Body of pancreas (tissue), 4 donors: ENCODE measurements at places on chromosomes 5 and 9. TPM values are rescaled to one million over a fixed set of nuclear protein-coding genes. Genes with fewer than 3 reads are reported as not detected.
A peak's percentile ranks its signal among the peaks of the same experiment; 100 is the strongest.

DNA sequence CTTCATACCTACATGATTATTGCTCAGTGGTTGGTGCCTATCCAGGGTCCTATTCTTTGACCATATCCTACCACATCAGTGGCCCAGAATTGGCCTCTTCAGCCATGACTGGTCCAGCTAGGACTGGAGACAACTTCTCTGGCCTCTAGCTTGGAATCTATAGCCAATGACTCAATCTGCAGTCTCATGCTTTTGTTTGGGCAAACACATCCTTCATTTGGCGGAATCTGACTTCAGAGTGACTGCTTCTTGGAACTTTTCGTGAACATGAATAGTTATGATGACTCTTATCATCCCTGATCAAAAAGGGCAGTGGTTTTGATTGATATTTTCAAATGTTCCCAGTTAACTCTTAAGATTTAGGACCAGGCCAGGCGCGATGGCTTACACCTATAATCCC lies 134.1 kb downstream of the PAPPA start:
- no peak for DNase-seq

- DNase-seq: no peak
Measured at GRCh38 chr9:37911271-37911681, 7.3 kb upstream of the SLC25A51 start.

Gene FKBP15
- 15.8 TPM for total RNA-seq

DNA sequence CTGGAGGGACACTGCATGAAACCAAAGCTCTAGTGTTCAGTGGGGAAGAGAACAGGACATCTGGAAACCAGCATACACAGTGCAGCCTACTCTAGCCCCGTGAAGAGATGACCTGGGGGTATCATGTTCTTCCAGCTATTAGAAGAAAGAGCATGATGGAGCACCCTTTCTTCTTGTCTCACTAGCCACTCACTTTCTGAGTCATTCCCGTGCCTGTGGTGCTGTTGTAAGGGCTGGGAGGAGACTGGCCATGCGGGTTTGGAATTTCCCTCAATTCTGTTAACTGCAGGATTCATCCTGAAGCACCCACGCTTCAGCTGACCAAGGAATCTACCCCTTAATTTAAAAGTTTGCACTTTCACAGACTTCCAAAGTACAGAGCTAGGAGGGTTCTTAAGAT lies 137.0 kb downstream of the COL23A1 start:
- no peak for DNase-seq

Gene GPX3
- total RNA-seq: 1,482 TPM

DNA sequence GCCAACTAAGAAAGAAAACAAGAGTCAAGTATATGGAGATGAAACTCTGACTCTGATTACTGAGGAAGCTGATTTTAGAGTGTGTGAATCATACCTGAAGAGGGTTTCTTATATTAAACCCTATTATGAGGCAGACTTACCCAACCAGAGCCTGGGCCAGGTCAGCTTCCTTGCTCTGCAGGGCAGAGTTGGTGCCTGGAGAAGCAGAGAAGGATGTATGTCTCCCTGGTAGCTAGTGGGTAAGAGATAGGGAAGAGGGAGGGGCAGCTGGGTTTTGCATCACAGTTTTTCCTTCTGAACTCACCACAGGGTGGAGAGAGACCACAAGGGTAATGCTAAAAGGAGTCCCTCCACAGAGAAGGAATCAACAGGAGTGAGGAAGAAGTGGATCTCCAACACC lies 104.1 kb downstream of the CMYA5 start:
- no peak for DNase-seq

Gene CDX1
- not detected for total RNA-seq

Gene FCN1
- not detected for total RNA-seq

Gene FSTL4
- 0.26 TPM for total RNA-seq

GRCh38 chr5:134252671-134253070 lies 26.8 kb upstream of the PPP2CA start:
- no peak for DNase-seq

GRCh38 chr9:99249619-99250018 lies 27.5 kb downstream of the SEC61B start:
- no peak for DNase-seq

DNA sequence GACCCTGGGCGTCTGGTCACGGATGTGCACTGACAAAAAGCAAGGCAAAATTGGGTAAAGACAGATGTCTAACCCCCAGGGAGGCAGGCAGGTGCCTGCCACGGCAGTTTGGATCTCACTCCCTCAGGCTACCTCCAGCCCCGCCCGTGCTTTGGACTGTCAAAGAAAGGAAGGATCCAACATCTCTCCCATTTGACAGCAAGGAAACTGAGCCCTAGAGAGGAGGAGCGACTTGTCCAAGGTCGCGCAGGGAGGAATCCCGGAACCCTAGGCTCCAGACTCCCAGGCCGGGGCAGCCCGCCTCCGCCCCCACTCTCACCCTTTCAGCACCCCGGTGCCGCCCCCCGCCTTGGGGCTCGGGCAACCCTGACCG lies 376 bp downstream of the GOLGA1 start:
- DNase-seq: no peak

Gene TAF1L
- not detected for total RNA-seq

Gene AGXT2
- total RNA-seq: not detected

Gene PLAA
- 17.9 TPM for total RNA-seq

Gene GMCL2
- total RNA-seq: not detected

Gene NTRK2
- 20.5 TPM for total RNA-seq

Gene SUSD3
- 3.6 TPM for total RNA-seq

DNA sequence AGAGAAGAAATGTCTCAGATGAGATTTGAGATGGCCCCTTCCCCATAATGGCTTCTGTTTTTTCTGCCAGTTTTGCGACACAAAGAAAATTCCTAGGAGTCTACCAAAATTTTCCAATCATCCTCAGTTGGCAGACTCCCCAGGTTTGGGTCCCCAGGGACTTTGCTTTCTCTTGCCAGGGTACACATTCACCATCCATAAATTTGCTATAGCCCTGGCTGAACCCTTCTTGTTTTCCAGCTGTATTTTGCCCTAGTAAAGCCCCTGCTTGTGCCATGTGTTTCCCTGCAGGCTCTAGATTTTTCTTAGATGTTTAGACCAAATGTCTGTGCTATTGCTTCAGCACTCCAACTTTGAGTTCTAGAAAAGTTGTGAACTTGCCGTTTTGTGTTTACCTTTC lies 283.2 kb downstream of the ANXA1 start:
- DNase-seq: no peak

DNA sequence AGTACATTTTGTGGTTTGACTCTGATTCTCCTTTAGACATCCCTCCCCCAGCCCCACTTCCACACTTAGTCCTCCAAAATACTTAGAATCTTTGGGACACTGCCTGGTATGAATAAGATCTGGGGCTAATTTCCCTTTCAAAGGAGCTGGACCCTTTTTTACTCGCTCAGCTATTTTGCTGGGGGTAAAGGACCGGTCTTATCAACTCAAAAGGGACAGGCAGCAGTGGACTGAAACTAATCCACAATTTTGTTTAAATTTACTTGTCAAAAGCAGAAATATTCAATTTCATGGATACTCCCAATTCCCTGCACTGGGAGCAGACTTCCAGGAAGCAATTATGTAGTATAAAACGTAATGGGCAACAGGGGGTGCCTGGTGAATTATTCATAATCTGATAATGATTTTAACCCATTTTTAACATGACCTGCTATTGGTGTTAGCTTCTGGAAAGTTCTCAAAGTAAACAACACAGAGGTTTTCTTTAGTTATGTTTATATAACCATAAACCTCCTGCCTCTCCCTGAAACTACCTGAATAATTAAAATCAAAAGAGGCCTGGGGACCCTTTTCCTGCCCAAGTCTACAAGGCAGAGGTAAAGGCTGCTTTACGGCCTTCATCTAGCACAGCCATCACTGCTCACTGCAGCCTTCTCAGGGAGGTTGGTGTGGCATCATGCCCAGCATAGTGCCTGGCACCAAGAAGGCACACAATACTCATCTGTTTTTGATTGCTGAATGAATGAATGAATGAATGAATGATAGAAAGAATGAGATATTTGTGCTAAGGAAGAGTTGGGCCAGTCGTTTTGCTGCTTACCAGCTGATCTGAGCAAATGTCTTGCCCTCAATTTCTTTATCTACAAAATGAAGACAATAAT lies 44.2 kb upstream of the GNPDA1 start:
- peak; percentile 16 for DNase-seq

GRCh38 chr9:14402583-14402982 lies 88.6 kb upstream of the NFIB start:
- no peak for DNase-seq

DNA sequence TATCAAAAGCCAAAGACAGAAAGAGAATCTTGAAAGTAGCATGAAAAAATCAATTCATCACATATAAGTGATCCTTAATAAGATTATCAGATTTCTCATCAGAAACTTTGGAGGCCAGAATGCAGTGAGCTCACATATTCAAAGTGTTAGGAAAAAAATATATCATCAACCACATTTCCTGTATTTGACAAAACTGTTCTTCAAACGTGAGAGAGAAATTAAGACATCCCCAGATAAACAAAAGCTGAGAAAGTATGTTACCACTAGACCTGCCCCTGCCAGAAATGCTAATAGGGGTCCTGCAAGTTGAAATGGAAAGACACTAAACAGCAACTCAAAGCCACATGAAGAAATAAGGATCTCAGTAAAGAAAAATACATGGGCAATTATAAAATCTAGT lies 29.9 kb downstream of the HACD4 start:
- no peak for DNase-seq

DNA sequence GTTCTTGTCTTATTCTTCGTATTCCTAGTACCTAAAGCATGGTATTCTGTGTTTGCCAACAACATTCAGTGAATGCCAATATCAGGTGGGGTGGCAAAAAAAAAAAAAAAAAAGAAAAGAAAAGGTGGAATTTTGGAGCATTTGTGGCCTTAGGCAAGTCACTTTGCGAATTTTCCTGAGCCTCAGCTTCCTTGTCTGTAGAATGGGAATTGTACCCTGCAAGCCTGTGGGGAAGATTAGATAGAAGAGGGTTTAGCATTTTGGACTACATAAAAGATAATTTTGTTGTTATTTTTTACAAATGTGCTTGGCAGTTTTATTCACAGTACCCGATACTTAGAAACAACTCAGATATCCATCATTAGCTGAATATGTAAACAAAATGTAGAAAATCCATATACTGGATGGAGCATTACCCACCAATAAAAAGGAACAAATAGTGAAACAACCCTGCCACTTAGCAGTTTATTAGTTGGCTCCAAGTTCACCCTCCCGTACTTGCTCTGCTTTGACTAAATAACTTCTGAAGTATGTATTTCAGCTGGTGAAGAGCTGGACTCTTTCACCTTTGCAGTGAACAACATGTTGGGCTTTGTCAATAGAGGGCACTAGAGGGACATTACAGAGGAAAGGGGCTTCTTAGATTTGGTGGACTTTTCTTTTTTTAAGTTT lies 13.6 kb downstream of the UBE2D2 start:
- no peak for DNase-seq

DNA sequence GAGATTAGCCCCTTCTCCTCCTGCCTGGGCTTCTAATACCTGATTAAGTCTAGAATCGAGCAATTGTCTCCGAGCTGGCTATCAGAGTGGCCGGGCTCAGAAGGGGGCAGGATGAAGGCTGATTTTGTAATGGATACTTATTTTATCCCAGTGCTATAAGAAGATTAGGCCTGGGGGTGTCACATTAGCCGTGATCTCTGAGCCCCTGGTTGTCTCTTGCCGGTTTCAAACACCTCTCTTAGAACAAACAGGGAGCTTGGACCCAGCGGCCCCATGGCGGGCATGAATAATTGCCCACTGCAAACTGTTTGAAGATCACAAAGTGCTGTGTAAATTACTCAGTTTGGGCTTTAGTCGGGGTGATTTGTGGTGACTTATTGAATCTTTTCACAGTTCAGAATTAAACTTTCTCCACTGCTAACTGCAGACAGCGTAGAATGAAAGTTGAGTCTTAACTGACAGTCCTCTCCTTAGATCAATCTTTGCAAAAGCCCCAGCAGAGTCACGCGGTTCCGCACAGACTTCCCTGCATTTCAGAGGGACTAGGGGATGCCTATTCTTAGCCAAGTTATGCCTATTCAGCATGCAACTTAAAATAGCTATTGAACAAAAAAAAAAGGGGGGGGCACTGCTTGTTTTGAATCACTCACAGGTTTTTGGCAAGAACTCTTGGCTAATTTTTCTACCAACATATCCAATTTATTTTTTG lies 200.6 kb upstream of the IRX1 start:
- no peak for DNase-seq

Gene INSL4
- not detected for total RNA-seq

DNA sequence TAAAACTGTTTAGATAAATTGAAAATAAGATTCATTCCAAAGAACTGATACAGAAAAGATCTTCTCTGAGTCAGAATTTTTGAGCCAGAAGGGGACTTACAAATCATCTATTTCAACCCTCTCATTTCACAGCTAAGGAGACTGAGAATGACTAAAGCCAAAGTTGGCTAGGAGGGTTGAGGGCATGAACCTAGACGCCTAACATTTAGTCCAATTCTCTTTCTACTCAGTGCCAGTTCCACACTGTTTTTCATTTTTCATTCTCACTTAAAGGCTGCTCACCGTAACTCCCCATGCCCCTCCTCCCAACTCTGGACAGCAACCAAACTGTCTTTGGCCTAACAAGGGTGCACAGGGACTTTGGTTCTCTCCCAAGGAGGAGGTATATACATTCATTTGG lies 364.0 kb downstream of the NDUFS4 start:
- no peak for DNase-seq

DNA sequence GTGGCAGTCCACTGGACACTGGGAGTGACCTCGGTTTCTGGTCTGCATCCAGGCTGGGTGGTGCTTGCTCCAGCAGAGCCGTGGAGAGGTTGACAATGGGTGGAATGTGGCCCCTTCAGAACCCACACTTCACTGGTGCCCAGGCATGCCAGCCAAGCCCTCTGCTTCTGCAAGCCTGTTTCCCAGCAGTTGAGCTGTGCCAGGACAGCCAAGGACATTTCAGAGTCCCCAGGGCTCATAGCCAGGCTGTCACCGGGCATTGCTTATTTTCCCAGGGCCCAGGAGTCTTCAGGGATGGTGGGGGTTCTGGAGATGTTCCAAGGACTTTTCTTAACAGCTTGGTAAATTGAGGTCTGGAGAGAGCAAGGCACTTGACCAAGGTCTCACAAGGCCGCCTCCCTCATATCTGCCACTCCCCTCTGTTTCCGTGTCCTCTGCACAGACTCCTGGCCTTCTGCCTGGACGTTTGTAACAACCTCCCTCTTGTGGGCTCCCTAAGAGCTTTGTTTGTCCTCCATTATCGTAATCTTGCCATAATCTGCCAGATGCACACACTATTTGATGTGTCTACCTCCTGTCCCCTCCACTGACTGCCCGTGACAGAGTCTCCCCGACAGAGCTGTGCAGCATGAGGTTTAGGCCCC lies 3.8 kb upstream of the NDST1 start:
- peak; percentile 93 for DNase-seq

Gene LEAP2
- 9.6 TPM for total RNA-seq

- no peak for DNase-seq
Measured at GRCh38 chr5:179840321-179840720, 18.3 kb downstream of the MRNIP start.

DNA sequence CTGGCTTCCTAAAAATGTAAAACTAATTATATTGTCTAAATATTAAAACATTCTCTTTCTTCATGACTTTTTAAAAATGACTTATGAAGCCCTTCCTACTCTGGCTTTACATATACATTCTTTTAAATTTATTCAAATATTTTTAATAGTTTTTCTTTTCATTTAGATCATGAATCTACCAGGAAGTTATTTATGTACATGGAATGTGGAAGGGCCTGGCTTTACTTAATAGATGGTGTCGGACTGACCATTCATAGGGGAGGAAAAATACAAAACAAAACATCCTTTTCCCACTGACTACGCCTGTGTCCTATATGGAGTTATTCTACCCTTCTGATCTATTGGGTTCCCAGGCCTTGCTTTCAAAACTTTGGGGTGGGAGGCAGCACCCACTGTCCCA lies 129.8 kb downstream of the MACROH2A1 start:
- no peak for DNase-seq

- no peak for DNase-seq
Measured at GRCh38 chr5:109898269-109899162, 208.8 kb downstream of the MAN2A1 start.

Gene GPX8
- total RNA-seq: 0.99 TPM

Gene DAB2IP
- total RNA-seq: 25.2 TPM
